Foreskin melanocyte (primary cell): ENCODE measurements at places on chromosomes 5 and 9.

DNA sequence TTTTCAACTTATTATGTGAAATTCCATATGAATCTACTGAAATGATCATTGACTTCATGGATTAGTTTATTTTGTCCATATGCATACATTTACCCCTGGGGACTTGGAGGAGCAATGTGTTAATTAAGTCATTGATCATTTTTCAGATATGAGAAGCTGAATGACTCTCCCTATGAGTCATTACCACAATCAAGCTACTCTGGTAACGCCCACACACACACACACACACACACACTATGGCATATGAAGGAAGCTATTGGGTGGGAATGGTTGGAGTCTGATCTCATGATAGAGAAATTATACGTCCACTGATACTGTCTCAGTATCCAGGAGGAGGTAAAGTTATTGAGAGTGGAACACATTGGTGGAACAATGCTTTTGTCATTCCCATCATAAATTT lies 528.9 kb downstream of the AGTPBP1 start:
- peak; percentile 80 for DNase-seq

DNA sequence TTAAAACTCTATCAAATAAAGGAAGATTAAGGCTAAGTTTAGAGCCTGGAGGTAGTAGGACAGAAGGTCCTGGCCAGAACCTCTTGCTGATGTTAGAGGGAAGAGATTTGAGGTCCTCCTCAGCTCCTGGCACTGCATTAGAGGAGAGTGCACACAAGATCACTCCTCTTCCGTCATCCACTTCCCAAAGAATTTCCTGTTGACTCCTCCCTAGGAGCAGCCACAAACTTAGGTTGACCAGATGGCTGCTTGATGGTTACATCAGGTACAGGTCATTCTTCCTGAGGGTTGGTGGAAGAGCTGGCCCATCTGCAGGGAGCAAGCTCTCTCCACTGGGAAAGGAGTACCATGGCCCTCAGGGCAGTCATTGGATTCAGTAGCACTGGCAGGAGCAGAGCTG lies 93.9 kb upstream of the IL33 start:
- DNase-seq, result no peak

GRCh38 chr5:126965487-126965886 lies 64.9 kb downstream of the MARCHF3 start:
- DNase-seq, result no peak

DNA sequence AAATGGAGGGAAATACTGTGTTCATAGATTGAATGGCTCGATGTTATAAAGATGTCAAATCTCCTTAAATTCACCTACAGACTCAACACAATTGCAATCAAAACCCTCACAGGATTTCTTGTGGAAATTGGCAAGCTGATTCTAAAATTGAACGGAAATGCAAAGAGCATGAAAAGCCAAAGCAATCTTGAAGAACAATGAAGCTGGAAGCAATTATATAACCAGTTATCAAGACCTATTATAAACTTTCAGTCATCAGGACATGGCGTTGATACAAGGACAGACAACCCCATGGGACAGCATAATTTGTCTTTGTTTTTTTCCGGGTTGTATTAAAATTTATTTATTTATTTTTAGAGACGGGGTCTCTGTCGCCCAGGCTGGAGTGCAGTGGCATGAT lies 53.5 kb upstream of the OTULINL start:
- DNase-seq, result no peak

- no peak for DNase-seq
These were observed 125.6 kb downstream of the LPAR1 start for GRCh38 chr9:110912419-110913291.

DNA sequence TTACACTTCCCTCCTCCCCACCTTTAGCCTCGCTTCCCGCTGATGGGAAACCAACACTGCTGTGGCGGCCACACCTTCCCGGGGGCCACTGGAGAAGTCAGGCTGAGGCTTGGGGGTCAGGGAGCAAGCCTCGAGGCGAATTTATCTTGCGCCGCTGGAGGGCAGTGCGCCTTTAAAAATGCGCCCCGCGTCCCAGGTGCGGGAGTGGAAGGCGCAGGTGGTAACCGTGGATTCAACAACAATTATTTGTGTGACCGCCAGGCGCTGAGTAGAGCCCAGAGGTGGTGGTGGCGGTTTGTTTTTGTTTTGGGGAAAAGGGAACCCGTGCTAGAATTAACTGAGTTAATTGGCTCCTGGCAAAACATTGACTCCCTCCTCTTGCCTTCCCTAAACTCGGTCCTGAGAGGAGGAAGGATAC lies 1.1 kb downstream of the CFAP77 start:
- no peak for DNase-seq

DNA sequence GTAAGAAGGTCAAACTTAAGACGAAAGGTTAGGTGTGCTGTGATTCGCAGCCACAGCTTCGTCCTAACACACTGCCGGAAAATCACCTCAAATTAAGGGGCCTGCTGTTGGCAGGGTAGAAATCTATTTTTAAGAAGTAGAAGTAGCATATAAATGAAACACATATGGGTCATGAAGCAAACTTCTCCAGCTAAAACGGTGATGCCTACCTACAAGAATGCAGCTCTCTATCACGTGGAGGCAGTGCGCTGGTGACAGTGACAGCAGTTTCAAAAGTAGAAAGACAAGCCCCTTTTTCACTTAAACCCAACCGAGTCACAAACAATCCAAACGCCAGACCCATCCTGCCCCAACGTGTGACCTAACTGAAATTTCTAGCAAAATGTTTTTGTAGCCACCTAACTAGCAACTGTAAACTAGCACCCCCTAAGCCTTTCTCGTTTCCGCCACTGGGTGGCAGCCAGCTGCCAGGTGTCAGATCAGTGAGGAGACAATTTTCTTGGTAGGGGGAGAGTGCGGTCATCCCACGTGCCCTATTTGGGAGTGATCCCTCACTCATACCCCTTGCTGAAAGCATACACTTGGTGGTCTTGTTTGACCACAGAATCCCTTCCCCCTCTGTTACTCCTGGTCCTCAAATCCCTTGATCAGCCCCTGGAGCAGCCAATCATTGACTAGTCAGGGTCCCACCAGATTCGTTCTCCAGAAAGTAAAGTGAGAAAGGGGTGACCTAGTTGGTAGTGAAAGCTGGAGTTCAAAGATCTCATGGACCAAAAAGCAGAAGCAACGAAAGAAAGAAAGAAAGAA lies 71.8 kb upstream of the MAMDC2 start:
- peak; percentile 40 for DNase-seq

GRCh38 chr5:443239-444151 lies 519 bp downstream of the EXOC3 start:
- DNase-seq, result no peak

DNA sequence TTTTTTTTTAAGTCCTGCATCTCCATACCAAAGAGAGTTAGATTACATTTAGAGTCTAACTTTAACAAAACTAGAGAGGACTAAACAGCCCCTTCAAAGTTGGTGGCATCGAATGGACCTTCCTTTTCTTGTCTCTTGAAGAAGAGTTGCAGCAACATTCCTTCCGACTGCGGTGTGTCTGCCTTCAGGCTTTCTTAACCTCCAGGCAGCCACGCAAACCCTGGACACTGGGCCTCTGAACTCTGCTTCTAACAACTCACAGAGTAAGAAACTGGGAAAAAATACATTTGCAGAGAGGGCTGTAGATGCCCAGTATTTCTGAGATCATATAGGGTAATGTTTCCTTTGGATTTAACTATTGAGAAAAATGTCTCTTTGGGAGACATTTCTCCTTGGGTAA lies 120.5 kb upstream of the MAST4 start:
- no peak for DNase-seq

DNA sequence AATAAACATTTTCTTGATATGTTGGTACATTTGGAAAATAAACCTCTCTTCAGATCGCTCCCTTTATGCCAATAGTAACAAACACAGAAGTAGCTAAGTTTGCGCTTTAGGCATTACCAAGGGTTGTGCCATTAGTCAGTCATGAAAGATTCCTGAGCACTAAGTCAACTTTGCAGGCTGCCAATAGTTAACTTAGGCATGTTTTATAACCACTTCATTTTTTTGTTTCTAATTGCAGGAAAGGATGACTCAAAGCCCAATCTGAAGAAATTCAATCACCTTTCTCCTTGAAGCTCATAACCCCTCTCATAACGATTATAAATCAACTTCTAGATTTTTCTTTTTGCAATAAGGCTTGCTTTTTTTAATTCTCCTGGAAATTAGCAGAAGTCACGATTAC lies 517.0 kb downstream of the AGTPBP1 start:
- DNase-seq, result no peak

GRCh38 chr5:31052937-31053658 lies 140.4 kb upstream of the CDH6 start:
- no peak for DNase-seq

DNA sequence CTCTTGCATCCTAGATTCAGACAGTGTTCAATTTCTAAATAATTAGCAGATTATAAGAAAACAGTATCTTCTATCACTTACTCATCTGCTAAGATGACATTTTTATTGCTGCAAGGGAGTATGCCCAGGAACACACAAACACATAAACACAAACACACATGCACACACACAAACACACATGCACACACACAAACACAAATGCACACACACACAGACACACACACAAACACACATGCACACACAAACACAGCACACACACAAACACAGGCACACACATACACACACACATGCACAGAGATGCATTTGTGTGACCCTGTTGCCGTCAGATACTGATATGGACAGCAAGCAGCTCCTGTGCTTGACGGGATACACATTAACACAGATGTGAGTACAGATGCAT lies 612.9 kb downstream of the IRX1 start:
- DNase-seq, result no peak

- DNase-seq, result no peak
These were observed 404.6 kb upstream of the ARRDC3 start for GRCh38 chr5:91787718-91788117.

DNA sequence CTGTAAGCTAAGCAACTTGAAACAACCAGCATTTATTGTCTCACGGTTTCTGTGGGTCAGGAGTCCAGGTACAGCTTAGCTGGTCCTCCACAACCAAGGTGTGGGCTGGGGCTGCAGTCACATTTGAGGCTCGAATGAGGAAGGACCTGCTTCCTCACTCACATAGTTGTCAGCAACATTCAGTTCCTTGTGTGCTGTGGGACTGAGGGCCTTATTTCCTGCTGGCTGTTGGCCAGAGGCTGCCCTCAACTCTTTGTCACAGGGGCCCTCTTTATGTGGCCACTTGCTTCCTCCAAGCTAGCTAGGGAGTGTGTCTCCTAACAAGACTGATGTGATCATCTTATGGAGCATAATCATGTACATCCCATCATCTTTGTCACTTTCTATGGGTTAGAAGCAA lies 29.2 kb upstream of the SEMA4D start:
- no peak for DNase-seq

DNA sequence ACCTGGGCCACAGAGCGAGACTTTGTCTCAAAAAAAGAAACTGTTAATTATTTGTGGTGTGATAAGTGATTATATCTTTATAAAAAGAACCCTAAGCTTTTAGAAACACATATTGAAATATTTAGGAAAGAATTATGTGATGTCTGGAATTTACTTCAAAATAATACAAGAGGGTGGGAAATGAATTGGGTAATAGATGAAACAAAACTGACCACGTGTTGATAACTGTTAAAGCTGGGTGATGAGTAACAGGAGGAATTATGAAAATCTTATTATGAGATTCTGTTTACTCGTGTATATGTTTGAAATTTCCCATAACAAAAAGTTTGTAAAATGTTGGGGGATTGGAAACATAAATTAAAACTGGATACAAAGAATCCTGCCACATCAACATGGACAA lies 33.0 kb upstream of the PPP2CA start:
- DNase-seq, result no peak

- no peak for DNase-seq
These were observed 86.7 kb upstream of the AGXT2 start for GRCh38 chr5:35134278-35135030.

GRCh38 chr5:116152169-116152568 lies 67.3 kb downstream of the COMMD10 start:
- peak; percentile 17 for DNase-seq

- no peak for DNase-seq
These were observed 127.0 kb downstream of the CCDC192 start for GRCh38 chr5:127830157-127830556.

DNA sequence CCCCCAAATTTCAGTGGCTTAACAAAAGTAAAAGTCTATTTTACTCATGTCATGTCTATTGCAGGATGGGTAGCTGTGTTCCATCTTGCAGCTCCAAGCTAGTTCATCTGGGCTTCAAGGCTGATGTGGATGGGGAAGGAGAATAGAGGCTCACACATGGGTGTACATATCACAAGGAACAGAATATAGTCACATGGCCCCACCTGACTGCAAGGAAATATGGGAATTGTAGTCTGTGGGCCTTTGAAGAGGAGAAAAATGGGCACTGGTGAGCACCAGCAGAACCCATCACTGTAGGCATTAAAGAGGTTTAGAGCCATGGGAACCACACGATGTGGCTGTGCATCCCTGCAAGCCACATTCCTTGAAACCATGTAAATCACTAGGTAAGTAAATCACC lies 17.9 kb upstream of the TRIO start:
- no peak for DNase-seq

- peak; percentile 32 for DNase-seq
These were observed 90.6 kb downstream of the ANXA2R start for GRCh38 chr5:42949348-42950115.

GRCh38 chr5:179893958-179894895 lies 13.5 kb downstream of the TBC1D9B start:
- DNase-seq, result no peak

DNA sequence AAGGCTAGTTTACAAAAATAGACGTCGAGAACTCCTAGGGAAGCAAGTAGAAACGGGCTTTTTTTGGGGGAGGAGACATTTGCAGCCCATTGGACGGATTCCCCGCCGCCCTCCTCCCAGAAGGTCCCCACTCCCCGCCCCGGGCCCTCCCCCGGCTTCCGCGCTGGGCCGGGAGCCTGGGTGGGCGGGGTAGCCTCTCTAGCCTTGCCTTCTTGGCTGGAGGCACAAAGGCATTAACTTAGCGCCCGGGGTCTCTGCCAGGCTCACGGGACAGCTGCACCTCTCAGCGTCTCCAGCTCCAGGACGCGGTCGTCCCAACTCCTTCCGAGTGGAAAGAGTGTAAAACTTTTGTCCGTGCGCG lies at the start of gene DMRTA1:
Gene DMRTA1, plus strand, starts transcription at position 236 of the 361 bp plus-strand sequence. CDS start 242 bp downstream, outside the sequence.
- no peak for DNase-seq

GRCh38 chr5:147857302-147858129 lies 21.0 kb upstream of the SCGB3A2 start:
- peak; percentile 68 for DNase-seq

DNA sequence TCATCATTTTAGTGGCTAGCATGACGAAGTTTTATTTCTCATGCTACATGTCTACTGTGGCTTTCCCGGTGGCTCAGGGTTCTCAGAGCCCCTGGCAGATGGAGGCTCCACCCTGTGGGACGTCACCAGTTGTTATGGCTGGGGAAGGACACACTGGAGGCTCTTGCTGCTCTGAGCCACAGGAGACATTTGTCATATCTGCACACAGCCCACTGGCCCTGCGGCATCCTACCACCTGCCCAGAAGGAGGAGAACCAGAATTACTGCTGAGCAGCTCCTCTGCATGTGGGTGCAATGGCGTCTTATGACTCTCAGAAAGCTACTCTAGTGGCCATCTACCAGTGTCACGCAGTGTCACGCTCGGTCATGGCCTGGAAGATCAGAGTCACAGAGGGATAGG lies 6.6 kb downstream of the OR13J1 start:
- no peak for DNase-seq

- no peak for DNase-seq
These were observed 100.6 kb downstream of the ICE1 start for GRCh38 chr5:5523066-5523505.

GRCh38 chr5:95283761-95284571 lies 928 bp downstream of the MCTP1 start:
- DNase-seq, result no peak

- no peak for DNase-seq
These were observed at the start of gene TERT for GRCh38 chr5:1294835-1295649. TERT (minus strand) TSS chr5:1295068; CDS start chr5:1294989, 79 bp downstream.
